ENCODE measurements at places on chromosomes 11 and 22.

GRCh38 chr11:33588056-33588455 lies 112.6 kb downstream of the C11orf91 start:
- DNase-seq = no peak

GRCh38 chr22:43388420-43388851 lies 23.4 kb upstream of the MPPED1 start:
- peak; percentile 19 for DNase-seq

- no peak for DNase-seq
These were observed 12.2 kb downstream of the MPPED2 start for GRCh38 chr11:30573951-30574350.

GRCh38 chr11:120211522-120212258 lies 858 bp downstream of the OAF start:
- no peak for DNase-seq

GRCh38 chr11:103325686-103326069 lies 216.5 kb downstream of the DYNC2H1 start:
- DNase-seq = no peak

DNA sequence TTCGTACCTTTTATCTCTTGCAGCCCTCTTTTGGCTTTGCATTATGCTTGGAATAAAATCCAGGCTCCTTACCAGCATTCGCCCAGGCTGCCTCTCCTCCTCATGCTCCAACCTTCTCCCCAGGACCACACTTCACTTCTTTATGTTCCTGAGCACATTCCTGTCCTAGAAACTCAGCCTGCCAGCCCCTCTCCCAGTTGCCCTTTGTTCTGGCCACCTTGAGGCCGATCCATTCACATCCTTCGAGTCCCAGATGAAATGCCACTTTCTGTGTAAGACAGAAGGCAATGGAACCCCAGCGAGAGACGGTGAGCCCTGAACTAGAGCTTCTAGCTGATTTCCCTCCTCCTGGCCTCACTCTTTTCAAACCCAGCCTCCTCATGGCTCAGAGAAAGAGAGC lies 73.0 kb upstream of the NTM start:
- DNase-seq = no peak

DNA sequence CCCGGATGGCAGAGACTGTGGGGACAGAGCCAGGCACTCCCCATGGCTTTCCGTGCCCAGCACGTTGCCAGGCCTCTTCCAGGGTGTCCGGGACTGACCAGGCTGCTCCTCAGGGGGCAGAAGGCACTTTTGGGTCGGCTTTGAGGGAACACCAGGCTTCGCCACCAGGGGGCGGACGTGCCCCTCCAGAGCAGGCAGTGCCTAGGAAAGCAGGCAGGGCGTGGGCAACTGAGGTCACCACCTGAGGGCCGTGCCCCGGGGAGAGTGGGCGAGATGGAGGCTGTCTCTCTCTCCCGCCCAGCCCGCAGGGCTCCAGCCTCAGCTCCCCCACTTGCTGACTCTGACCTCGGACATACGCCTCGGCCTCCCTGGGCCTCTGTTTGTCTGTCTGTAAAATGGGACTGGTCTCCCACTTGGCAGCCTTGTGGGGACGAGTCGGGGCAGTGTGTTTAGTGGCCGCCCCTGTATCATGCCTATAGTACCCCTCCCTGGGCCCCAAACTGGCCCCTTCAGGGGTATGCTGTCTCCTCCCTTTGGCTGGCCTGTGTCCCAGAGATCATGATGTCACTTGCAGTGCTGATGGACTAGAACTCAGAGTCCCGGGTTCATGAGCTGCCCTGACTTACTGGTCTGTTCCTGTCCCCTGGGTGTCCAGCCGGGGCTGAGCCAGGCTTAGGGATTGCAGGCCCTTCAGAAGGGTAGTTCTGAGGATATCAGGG lies 4.4 kb upstream of the PRR5 start:
- DNase-seq = no peak

GRCh38 chr11:126210871-126211235 lies 597 bp downstream of the RPUSD4 start:
- peak; percentile 28 for DNase-seq

- no peak for DNase-seq
These were observed 36.4 kb upstream of the GLYAT start for GRCh38 chr11:58768137-58768536.
